ENCODE measurements at places on chromosomes 6 and 20. TPM values are rescaled to one million over a fixed set of nuclear protein-coding genes. Genes with fewer than 3 reads are reported as not detected.

The WFDC12 gene
- total RNA-seq = not detected

The HCRTR2 gene
- not detected for total RNA-seq

The DEFB110 gene
- total RNA-seq = not detected

The POM121L2 gene
- not detected for total RNA-seq

The ERVFRD-1 gene
- not detected for total RNA-seq

The HSPA1L gene
- total RNA-seq = 0.12 TPM

The HLA-DQA2 gene
- not detected for total RNA-seq

- no peak for DNase-seq
Observed at GRCh38 chr6:152089992-152090391, 282.5 kb downstream of the ESR1 start.

- no peak for DNase-seq
Observed at GRCh38 chr20:20525756-20526155, 157.9 kb downstream of the INSM1 start.

- DNase-seq = peak; percentile 24
Observed at GRCh38 chr6:82270881-82271635, 23.5 kb upstream of the IBTK start.

DNA sequence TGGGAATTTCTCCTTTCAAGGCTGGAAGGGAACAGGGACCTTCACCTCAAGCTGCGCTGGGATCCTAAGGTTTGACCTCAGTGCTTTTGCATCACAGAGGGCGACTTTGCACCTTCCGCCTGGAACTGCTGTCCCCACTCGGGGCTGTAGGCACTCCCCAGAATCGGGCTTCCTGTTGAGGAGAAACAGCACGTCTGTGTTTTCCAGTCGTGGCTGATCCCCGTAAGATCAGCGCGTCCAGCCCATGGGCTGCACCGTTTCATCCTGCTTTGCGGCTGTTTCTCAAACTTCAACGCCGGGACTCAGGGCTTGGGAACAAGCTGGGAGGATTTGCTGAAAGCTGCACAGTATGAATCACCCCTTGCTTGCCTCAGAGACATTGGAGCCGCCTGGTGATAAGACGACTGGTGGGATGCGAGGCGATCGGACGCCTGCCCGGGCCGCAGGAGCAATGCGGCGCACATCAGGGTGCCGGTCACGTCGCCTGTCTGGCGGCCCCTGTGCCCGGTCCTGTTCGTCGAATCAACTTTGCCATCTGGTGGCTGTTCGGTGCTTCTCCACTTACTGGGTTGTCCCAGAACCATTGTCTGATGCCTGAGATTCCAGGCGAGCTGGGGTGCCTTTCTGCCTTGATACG is 53.6 kb upstream of the FRMD1 start:
- no peak for DNase-seq

DNA sequence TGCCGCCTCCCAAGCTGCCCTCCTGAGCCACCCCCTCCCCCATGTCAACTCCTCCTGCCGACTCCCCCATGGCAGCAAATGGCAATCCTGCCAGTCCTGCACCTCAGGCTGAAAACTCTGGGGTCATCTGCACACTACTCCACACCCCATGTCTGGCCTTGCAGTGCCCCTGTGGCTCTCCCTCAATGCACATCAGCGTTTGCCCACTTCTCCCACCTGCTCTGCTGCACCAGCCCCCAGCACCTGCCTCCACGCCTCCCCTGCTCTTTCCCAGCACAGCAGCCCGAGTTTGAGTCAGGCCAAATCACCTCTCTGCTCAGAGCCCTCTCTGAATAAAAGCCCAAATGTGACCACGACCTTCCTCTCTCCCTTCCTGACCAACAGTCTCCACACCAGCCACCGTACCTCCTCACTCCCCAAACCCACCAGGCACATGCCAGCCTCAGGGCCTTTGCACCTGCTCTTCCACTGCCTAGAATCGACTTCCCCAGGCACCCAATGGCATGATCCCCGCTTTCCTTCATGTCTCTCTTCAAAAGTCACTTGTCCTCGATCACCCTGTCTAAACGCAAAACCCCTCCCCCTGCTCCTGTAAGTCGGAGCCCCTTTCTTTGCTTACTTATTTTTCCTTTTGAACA is 4.3 kb downstream of the PXDC1 start:
- DNase-seq = no peak

DNA sequence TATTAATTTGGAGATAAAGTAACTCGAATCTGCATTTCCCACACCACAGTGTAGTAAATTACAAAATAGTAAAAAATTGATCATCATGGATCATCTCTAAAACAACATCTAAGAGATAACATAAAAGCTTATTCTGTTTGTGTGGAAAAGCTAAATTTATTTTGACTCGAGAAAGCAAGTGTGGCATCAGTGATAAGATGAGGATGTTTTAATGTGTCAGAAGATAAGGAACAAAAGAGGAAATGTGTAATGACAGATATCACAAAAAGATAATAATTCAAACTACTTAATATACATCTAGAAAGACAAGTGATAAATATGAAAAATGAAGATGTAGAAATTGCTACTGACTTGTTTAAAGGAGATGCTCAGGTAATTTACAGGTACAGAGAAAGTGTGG is 74.1 kb downstream of the DNAH8 start:
- DNase-seq = no peak

- no peak for DNase-seq
Observed at GRCh38 chr6:140437619-140438345, 1063.3 kb upstream of the CITED2 start.

DNA sequence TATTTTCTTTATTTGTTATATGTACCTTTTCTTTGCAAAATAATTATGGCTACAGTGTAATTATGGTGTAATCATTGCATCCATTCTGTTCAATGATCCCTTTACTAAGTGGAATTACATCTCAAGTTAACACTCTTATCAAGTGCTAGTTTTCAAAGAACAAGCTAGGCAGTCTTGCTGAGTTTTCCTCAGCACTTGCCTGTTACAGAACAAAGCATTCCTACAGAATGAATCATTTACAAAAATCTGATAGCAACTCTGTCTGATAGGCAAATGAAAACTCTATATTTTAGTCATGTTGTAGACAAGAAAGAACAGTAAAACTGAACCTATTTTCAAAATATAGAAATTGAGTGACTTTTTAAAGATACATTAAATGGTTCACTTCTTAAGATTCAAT is 109.8 kb upstream of the POU3F2 start:
- DNase-seq = no peak

DNA sequence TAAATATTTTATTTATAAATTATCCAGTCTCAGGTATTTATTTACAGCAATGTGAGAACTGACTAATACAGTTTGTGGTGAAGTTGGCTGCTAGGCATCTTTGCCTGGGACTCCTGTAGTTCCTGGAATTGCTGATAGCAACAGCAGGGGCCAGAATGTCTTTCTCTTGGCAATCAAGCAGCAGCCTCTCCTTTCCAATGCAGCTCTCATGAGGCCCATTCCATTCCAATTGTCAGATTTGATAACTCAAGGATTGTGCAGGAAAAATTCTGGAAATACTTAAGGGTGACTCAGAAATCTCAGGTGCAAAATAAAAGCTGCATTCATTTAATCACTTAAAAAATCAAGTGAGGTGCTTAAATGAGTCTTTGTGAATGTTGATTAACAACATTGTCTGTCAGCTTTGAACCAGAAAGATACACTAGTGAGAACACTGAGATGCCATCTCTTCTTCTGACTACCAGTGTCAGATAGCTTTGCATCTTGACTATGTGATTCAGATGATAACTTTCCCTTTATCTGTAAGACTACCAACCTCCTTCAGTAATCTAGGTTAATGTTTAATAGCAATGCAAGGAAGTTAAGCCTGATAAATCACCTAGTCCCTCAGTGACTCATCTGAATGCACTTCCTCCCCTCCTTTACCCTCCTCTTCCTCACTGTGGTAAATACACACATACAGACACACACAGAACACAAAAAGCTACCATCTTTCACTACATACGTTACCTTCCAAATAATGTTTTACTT is 32.1 kb upstream of the COL21A1 start:
- peak; percentile 34 for DNase-seq
